Kidney (tissue), 22 donors: ENCODE measurements at places on chromosomes 2 and 18. TPM values are rescaled to one million over a fixed set of nuclear protein-coding genes. Genes with fewer than 3 reads are reported as not detected.

MYOM1 gene
- total RNA-seq, result 6.8 TPM

UBXN2A gene
- total RNA-seq, result 11.9 TPM

- no peak for DNase-seq
Observed at GRCh38 chr2:139230881-139231280, 450.7 kb upstream of the NXPH2 start.

DNA sequence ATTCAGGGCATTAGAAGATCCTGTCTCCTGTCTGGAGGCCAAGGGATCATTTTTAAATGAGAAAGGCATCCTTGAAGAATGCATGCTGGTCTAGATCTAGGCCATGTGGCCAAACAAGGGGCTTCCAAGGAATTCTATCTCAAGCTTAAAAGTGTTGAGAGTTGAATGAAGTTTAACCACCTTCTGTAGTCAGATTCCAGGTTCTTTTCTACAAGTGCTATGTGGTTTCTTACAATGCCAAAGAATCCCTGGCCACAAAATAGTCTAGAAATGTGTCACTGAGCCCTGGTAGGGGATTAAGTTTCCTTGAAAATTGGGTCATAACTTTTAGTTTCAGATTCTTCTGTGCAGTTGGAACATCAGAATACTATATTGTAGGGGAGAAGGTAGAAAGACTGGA lies 640.7 kb upstream of the ACVR2A start:
- no peak for DNase-seq

GRCh38 chr2:86073225-86073624 lies 32.5 kb downstream of the POLR1A start:
- no peak for DNase-seq

- DNase-seq, result peak; percentile 77
Observed at GRCh38 chr2:4844881-4845280, 847.3 kb upstream of the SOX11 start.

DNA sequence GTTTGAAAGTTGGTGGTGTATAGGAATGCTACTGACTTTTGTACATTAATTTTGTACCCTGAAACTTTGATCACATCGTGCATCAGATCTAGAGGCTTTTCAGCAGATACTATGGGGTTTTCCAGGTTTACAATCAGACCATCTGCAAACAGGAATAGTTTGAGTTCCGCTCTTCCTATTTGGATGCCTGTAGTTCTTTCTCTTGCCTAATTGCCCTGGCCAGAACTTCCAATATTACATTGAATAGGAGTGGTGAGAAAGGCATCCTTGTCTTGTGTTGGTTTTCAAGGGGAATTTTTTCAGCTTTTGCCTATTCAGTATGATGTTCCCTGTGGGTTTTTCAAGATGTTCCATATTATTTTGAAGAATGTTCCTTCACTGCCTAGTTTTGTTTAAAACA lies 633.5 kb downstream of the KCNJ3 start:
- DNase-seq, result no peak

DNA sequence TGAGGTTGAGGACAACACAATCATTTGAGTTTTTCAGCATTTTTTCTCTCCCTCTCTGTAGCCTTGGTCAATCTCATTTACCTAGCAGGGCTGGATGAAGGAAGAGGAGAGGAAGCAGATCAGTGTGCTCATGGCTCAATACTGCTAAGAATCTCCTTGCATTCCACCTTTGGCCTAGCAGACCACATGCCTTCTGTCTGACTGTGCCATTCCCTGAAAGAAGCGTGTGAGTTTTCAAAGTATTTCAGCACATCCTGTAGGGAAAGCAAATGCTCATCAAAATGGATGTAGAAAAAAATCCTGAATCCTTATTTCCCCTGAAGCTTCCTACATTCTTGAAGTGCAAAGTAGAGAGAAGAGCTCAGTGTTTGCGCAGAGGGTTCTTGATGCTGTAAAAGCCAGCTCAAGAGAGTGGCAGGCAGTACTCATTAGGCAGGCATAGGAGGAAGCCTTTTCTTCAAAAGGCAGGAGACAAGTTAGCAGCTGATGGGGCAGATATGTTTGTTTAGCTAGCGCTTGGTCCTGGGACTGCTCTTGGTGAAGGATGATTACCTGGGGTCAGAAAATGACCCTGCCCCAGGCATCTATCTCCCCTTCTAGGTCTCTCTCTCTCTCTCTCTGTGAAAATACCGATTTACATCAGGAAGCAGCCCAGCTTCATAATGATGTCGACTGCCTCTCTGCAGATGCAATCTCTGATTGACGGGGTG lies 14.4 kb upstream of the PIK3C3 start:
- peak; percentile 21 for DNase-seq

ACOXL gene
- 2.0 TPM for total RNA-seq

DNA sequence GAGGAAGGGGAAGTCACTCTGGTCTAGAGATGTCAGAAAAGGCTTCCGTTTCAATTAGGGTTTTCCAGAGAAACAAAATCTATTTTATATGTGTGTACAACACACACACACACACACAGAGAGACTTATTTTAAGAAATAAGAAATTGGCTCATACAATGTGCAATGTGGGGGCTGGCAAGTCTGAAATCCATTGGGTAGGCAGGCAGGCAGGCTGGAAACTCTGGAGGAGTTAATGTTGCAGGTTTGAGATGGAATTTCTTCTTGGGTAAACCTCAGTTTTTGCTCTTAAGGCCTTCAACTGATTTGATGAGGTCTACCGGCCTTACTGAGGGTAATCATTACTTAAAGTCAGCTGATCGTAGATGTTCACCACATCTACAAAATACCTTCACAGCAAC lies 62.6 kb downstream of the MDH1 start:
- DNase-seq, result no peak

DNA sequence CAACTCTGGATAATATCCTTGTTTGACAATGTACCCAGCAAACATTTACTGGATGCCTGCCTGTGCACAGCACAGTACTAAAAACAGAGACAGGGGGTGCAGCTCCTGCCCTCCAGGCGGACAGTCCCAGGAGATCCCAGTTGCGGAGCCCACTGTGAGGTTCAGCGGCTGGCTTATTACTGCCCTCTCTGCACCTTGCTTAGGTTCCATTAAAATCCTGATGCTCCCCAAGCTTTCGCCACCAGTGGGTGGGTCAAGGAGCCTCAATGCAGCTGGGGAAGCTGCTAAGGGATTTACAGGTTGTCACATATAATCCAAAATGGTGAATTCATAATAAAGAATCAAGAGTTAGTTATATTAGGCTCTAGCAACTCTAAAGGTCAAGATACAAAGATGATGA lies 38.3 kb downstream of the CRACDL start:
- peak; percentile 20 for DNase-seq

GRCh38 chr2:36361396-36361795 lies 5.8 kb downstream of the CRIM1 start:
- DNase-seq, result no peak

DNA sequence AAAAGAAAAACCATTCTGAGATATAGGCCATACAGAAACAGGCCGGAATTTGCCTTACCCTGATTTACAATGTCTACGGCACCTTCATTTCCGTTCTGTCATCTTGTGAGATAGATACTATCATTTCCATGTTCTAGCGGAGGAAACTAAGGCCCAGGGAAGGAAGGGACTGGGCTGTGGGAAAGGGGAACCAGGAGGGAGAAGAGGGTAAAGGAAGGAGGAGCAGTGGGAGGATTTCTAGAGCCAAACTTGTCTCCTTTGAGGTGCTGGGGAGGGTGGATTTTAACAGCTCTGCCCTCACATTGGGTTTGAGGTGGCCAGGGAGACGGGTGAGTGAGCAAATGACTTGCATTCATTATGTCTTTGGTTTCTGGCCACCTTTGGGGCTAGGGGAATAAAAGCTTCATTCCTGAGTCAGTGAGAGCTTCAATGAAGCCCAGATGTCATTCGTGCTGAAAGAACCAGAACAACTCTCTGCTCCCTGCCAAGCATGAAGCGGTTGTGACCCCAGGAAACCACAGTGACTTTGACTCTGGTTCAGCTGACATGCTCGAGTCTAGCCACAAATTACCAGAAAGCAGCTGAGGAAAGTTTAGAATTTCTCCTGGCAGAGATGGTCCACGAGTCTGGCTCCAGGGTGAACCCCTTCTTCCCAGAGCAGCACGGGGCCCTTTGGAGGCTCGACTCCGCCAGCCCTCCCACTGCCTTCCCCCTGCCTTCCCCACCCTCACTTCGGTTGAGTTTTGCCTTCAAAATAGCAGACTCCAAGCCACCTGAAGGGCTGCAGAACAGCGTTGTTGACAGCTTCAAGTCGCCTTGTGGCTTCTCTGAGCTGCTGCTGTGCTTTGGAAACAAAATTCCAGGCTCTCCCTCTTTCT lies 3.8 kb downstream of the ACTG2 start:
- no peak for DNase-seq

HRH4 gene
- total RNA-seq, result not detected

GRCh38 chr2:176643646-176644045 lies 374.4 kb downstream of the MTX2 start:
- peak; percentile 80 for DNase-seq

GRCh38 chr2:11955884-11956291 lies 209.5 kb downstream of the LPIN1 start:
- no peak for DNase-seq

DNA sequence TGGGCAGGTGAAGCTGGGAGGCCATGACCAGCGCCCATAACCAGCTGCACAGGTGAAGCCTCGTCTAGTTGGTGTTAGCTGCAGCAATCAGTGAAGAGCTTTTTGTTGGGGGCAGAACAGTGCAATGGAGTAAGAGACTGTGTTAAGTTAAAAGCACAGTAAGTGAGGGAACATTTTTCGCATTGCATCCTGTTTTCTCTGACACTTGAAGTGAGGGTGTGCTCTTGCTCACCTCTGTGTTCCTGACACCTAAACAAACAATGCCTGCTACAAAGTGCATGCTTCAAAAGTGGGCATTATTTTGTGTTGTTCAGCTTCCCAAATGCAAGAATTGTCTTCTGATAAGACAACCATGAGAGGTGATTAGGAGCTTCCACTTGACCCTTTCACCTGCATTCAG lies 324.0 kb upstream of the ACVR2A start:
- no peak for DNase-seq

GRCh38 chr2:60366135-60366712 lies 187.2 kb downstream of the BCL11A start:
- no peak for DNase-seq

PLGLB2 gene
- total RNA-seq, result not detected

GRCh38 chr2:36423172-36423571 lies 67.6 kb downstream of the CRIM1 start:
- no peak for DNase-seq

CNDP1 gene
- total RNA-seq, result 1.4 TPM

- no peak for DNase-seq
Observed at GRCh38 chr2:12617366-12617765, 99.4 kb upstream of the TRIB2 start.

DNA sequence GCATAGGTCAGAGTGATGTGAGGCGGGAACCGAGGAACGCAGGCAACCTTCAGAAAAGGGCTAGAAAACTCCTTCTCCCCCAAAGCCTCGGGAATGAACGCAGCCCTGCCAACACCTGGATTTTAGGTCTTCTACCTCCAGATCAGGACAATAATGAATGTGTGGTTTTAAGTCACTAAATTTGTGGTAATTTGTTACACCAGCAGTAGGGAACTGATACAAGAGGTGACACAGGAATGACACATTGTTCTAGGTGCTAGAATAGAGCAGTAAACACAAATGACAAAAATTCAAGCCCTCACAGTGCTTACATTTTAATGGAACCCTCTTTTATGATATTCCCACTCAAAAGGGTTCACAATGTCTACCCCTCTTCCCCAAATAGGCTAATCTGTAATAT lies 39.2 kb upstream of the EML4 start:
- DNase-seq, result no peak

GRCh38 chr2:106638580-106638979 lies 151.4 kb downstream of the CD8B2 start:
- no peak for DNase-seq

TMEM178A gene
- total RNA-seq, result 5.7 TPM

GRCh38 chr2:144041612-144042011 lies 478.3 kb downstream of the ZEB2 start:
- no peak for DNase-seq

- no peak for DNase-seq
Observed at GRCh38 chr18:53887447-53887846, 337.0 kb downstream of the MBD2 start.

- DNase-seq, result no peak
Observed at GRCh38 chr18:36899289-36899688, 70.4 kb downstream of the KIAA1328 start.

- peak; percentile 67 for DNase-seq
Observed at GRCh38 chr2:170409164-170409535, 231.2 kb downstream of the MYO3B start.

TMEM37 gene
- total RNA-seq, result 59.4 TPM

DNA sequence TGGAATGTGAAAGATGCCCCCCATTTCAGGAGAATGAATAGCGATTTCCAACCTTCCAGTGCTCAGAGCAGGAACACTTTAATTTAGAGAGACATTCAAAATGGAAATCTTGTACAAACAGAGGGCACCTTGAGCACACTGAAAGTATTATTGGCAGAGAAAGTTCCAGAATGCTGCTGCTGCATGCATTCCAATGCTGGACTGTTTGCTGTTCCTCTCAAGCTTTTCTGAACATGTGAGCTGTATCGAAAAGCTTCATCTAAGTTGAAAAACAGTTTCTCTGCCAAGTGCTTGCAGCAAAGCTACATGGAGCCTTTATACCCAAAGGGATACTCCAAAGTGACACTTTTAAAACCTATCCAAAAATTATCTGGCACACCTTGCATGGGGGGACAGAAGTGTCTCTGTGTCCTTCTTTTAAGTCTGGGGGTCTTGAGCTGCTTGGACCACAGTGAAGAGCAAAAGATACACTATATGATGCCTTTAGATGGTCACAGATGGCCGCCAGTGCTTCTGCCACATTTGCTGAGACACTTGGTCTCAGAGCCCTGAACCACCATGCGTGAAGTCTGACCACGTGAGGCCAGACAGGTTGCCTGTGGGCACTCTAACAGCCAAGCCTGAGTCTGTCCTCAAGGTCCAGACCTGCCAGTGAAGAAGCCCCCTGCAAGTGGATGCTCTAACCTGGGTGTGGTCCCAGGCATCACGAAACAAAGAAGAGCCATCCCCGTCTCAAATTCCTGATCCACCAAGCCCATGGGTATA lies 18.8 kb downstream of the UXS1 start:
- no peak for DNase-seq

GRCh38 chr18:32243358-32243757 lies 53.5 kb downstream of the MEP1B start:
- DNase-seq, result no peak

- no peak for DNase-seq
Observed at GRCh38 chr18:39600894-39601293, 2035.3 kb upstream of the CELF4 start.

ADI1 gene
- total RNA-seq, result 74.0 TPM
